Caudate nucleus (tissue), 63 donors: ENCODE measurements at places on chromosomes 12 and 14.

GRCh38 chr12:62259631-62259992 lies 592 bp upstream of the USP15 start:
- DNase-seq = no peak

- DNase-seq = peak; percentile 93
Observed at GRCh38 chr14:58298477-58299400, at the start of gene ARID4A. TSS of gene ARID4A (plus strand) at chr14:58298555. CDS start at chr14:58299855, 1,300 bp downstream.

DNA sequence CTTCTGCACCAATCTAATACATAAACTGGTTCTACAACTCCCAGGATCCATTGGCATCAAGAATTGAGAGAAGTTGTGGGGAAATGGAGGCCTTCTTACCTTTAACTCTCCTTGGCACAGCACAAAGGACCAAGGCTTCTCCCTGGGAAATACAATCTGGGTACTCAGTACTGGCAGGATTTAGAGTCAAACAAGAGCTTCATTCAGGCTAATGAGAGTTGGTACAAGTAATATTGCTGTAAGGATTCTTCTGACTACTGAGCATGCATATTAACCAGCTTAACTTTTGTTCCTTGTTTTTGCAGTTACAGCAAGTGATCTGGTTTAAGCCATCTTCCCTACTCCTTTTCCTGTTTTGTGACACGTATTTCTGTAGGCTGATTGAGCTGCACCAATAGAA lies 76.2 kb upstream of the FERMT2 start:
- DNase-seq = no peak

GRCh38 chr14:104169005-104169698 lies 30.8 kb downstream of the KIF26A start:
- no peak for DNase-seq

DNA sequence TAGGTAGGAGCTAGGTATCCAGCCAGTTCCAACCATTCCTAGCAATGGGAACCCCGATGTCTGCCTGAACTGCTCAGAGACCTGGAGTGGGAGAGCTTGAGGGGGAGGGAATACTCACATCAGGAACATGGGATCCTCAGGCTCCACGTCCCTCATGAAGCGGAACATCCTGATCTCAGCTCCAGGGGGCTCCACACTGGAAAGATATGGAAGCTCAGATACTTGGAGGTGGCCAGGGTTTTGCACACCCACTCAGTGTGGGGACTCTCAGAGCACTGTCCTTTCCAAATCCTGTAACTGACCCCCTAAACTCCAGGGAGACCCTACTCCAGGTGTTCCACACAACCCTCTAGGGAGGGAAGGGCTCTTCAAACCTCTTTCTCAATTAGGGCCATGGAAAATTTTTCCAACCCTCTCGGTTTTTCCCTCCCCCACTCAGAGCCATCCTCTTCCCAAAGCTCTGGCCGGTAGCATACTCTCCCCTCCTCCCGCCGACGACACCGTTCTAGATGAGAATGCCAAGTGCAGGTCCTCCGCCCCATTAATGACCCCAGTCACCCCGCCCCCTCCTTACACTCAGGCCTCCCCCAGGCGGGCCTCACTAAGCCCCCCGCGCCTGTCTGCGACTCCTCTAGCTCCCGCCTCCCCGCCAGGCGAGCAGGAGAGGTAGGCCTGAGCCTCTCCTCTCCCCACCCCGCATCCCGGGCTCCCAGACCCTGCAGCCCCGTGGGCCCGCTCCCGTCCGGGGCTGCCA lies 597 bp downstream of the MLF2 start:
- peak; percentile 37 for DNase-seq

GRCh38 chr14:60803871-60804270 lies 69.3 kb downstream of the MNAT1 start:
- no peak for DNase-seq

- no peak for DNase-seq
Observed at GRCh38 chr14:28012629-28013415, 753.8 kb upstream of the FOXG1 start.

GRCh38 chr12:106902053-106902452 lies 53.7 kb upstream of the TMEM263 start:
- DNase-seq = no peak
